Fibroblast of the conjunctiva (primary cell): ENCODE measurements at places on chromosomes 3 and 15.

- DNase-seq: no peak
These were observed 71.9 kb upstream of the SLC6A11 start for GRCh38 chr3:10744098-10744465.

DNA sequence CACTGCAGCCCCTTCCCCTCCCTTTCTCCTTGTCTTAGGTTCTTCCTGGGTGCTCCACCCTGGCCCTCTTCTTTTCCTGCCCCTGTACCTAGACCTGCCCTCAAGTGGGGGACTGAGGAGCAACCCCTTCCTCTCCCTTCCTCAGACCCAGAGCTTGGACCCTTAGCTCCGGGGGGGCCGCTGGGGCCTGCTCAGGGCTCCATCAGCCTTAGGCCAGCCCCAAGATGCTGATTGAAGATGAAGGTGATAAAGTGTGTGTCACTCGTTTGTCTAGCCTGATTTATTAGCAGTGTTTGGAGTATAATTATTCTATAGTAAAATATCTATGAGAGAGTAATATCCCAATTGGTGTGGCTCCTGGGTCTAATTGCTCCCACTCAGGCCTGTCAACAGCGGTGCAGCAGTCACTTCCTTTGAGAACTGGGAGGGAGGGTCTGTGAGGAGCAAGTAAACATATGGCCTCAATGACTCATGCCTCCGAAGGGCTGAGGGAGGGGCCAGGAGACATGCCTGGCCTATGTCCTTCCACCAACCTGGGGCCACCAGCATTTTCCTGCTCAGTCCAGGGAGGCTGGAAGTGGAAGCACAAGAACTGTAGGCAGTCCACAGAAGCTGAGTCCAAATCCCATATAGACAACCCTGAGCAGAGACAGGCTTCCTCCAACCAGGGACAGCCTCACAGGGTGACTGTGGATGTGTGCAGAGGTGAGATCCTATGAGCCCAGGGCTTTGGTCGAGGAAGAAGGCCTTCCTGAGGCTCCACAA, 123.2 kb downstream of the DNAJB8 start:
- DNase-seq: no peak

- DNase-seq: no peak
These were observed 141.7 kb downstream of the RPLP1 start for GRCh38 chr15:69593981-69594966.

GRCh38 chr15:63986185-63986680, 60.1 kb downstream of the DAPK2 start:
- DNase-seq: no peak

DNA sequence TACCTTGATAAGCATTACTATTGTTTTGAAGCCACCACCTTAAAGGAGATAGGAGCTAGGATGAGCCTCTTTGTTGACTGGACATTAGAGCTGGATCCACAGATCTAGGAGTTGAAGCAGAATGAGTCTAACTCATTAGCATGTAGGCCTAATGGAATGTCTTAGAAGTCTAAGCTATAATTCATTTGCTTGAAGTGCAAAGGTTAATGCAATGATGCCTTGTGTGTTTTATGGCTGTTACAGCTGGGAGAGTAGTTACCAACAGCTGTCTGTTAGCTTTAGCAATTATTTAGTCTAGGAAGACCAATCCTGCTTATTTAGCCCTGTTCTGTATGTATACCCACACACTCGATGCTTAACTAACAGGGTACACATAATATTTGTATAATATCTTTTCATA, 419.3 kb downstream of the TUSC7 start:
- DNase-seq: no peak

GRCh38 chr3:46690798-46691197, 2.7 kb downstream of the ALS2CL start:
- no peak for DNase-seq

GRCh38 chr15:67163180-67163579, 91.3 kb downstream of the AAGAB start:
- no peak for DNase-seq

DNA sequence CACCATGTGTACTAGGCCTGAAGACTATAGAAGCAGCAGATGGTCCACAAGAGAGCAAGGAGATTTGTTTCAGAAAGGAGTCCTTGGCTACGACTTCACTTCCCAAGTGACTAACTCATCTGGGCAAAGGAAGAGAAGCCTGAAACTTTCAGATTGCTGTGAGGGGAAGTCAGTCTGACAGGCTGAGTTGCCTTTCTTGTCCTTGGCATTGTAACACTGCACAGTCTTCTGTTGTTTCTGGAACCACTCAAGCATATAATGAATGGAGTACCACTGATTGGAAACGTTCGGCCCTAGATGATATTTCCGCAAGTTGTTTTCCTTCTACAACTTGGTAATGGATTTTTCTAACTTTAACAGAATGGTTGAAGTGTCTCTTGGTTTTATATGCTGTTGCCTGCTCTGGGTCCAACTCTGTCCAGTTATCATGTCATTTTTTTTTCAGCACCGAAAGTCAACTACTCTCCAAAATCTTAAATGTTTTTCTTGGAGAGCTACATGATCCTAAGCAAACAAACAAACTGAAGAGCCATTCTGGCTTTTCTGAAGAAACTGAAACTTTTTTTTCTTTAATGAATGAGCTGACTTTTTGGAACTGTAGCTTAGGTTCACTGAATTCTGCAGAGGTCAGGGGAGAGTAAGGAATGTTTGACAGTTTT, 685.7 kb downstream of the MECOM start:
- no peak for DNase-seq

DNA sequence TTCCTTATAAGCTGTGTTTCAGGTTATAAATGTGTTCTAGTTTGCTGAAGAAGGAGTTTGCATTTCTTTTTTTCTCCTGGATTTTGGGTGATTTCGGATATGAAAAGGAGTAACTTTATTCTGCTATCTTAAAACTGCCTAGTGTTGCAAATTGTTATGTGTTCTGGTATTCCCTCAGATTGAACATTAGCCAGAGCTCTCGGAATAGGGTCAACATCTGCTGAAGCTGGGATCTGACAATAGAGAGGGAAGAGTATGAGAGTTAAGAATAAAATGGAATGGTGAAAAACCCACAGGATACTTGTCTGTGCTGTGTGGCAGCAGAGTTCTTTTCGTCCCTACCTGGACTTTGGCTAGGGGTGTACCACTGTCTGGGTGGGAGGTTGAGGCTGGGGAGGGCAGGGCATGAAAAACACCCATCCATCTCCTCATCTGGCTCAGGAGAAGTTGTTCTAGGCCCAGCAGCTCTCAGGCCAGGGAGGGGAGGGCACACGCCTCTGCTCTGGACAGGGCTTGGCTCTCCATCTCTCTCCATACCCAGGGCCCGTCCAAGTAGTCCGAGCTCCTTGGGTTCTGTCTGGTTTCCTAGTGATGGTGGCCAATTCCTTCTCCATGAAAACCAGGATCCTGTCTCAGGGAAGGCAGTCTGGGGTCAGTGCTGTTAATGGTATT, 13.2 kb downstream of the SPSB4 start:
- no peak for DNase-seq

DNA sequence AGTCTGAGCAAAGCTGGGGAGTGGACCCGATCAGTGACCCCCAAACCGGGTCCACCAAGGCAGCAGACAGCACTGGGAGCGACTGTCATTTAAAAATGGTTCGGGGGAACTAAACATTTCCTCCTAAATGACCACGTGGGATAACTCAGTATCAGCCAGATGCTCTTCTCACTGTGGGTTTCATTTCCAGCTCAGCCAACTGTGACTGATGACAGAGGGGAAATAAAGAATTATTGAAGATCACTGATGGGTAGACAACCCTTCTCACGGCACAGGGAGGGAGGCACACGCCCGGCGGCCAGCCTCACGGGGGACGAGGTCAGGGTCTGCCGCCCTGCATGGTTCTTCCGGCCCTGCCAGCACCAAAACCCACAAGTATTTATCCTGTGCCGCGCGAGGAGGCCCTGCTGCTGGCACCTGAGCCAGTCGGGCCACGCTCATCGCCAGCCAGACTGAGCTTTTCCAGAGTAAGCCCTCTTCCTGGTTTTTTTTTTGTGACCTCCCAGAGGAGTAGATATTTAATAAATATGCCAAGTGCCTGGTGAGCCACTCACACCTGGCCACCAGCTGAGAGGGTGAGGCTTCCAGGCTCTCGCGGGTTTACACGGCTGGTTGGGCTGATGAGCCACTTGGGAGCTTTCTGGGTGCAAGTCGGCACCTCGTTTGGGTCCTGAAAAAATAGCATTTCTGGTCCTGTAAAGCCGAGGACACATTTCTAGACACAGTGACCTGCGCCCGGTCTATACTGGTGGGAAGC, 6.2 kb downstream of the MELTF start:
- DNase-seq: no peak

DNA sequence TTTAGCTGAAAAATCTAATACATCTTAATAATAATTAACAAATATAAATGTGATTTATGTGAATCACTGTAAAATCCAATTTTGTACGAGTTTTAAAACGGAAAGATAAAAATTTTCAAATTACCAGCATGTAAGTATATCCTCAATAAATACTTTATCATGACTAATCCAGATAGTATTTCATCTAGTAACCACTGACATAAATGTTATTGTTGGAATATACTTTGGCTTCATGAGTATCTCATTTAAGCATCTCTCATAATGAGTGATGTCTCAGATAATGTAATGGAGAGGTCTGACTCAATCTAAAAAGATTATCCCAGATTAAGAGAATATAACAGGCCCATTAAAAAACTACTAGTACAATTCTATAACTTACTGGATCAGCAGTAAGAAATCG, 216.3 kb downstream of the STAG1 start:
- no peak for DNase-seq

DNA sequence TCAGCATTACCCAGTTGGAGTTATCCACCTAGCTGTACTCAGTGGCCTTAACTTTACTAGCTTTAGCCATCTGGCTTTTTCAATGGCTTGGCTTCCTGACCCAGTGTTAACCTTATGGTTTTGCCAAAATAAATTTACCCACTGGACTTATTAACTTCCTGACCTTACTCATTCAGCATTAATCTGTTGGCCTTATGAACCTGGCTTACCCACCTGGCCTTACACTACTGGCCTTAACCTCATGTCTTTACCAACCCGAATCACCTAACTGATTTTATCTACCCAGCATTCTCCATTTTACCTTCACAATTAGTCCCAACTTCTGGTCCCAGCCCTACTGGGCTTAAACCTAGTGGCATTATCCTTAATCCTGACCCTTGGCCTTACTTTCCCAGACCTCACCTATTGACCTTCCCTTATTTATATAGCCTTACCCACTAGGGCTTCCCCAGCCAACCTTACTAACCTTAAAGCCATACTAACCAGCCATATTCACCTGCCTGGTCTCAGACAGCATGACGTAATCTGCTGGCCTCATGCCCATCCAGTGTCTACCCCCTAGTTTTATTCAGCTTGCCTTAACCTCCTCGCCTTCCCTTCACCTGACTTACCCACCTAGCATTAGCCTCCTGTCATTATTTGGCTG, 100.0 kb downstream of the IL12A start:
- no peak for DNase-seq

GRCh38 chr3:196207159-196207832, 3.9 kb downstream of the ZDHHC19 start:
- no peak for DNase-seq

DNA sequence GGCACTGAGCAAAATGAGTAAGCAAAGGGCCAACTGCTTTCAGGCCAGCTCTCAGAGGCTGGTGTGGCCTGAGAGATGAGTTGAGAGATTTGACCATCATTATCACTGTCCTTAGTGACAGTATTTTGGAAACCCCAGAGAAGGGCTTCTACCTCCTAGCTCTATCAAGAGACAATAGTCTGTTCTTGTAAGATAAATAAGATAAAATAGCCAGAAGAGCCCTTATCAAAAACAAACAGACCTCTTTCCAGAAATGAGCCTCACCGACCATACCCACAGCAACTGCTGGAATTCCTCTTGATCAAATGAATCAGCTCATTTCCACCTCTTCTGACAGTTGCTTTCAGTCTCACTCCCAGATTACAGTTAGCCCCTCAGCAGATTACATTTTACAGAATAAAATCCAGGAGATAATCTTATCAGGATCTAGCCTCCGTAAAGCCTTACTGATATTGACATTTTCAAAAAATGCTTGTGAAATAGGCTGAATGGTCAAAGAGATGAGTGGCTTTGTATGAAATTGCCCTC, 4.5 kb downstream of the HDC start:
- DNase-seq: no peak

GRCh38 chr3:77254967-77255831, 215.3 kb downstream of the ROBO2 start:
- DNase-seq: peak; percentile 52

- DNase-seq: no peak
These were observed 27.4 kb upstream of the GOLM2 start for GRCh38 chr15:44261007-44261706.

DNA sequence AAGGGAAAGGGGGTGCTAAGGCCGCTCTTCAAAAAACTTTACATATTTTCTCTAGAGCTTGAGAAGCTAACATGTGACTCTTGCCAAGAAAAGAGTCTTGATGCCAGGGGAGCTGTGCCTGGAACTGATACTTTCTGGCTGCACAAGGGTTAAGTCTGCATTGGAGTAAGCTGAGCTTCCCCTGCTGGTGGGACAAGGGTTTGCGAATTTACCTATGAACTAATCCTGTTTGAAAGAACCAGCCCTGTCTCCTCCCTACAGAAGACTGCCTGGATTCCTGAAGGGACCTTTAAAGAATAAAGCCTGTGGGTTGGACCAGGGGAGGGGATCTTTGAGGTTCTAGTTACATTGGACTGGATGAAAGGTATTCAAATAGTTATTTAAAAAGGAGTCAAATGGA, 58.3 kb upstream of the EPHA3 start:
- DNase-seq: no peak

DNA sequence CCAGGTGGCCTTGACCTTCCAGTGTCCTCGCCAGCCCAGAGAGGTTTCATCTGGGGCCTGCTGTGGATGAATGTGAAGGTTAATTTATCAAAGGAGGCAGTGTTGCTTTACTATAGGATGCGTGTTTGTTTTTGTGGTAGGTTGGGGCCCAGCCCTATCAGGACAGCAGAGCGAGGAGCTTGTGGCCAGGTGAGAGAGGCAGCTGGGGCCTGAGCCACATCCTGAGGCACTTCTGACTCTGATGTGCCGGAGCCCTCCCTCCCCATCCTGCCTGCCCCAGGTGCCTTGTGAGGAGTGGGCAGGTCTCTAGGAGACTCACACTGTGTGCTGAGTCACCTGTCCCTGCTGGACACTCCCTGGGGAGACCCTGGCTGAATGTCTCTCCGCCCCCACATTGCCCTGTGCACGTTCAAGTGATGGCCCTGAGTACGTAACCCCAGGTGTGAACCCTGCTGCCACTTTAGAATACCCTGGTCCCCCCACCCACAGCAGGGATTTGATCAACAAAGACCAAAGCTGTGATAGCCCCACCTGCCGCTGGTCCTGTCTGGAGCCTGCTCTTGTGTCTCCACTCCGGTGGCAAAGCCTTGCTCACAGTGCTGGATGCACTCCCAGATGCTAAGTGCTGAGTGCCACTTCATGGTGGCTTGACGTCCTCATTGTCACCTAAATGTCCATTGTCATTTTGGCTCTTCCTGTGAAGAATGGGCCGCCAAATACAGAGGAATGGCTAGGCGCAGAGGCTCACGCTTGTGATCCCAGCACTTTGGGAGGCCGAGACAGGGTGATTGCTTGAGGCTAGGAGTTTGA, 16.0 kb downstream of the FBLN2 start:
- no peak for DNase-seq

- DNase-seq: no peak
These were observed 166.9 kb downstream of the IGF1R start for GRCh38 chr15:98815207-98815606.

- no peak for DNase-seq
These were observed 2.1 kb downstream of the GHSR start for GRCh38 chr3:172446198-172446597.

- DNase-seq: peak; percentile 26
These were observed 271.8 kb upstream of the TPM1 start for GRCh38 chr15:62770752-62771151.

- no peak for DNase-seq
These were observed 10.1 kb downstream of the COL8A1 start for GRCh38 chr3:99648516-99648915.
